ENCODE measurements at places on chromosomes 12 and 14.
A peak's percentile ranks its signal among the peaks of the same experiment; 100 is the strongest.

GRCh38 chr12:62763861-62764645 lies 170.9 kb downstream of the PPM1H start:
- DNase-seq = no peak

DNA sequence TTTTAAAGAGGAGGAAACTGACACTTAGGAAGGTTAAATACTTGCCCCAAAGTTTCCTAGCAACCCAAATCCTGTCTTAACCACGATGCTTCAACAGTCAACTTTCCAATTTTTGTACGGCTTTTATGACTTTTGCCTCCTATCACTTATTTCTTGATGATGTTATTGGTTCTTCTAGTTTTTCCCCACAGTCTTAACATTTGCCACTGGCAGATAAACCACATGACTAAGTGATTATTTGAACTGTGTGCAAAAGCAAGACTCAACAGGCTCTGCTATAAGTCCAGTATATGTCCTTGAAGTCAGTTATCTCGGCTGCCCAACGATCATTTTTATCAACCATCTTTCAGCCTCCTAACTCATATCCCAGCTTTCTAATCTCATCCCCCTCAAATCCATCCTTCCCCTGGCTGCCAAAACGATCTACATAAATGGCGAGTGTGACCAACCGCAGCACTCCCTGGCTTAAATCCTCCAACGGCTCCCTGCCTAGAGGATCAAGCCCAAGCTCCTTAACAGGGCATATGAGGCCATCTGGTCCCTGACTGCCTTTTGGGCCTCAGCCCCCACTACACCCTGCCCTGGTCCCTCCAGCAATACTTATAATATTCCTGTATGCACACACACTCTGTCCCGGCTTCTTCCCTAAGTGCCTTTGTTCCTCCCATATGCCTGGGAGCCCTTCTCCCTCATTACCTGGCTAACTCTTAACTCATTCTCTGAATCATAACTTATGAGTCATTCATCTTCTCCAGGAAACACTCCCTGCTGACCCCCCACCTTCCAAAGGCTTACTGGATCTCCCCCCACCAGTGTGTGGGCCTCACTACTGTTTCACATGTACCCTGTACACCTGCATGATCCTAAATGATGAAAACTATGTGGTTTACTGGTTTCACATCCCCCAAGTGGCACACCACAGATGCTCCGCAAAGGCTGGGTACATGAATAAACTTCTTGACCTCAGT lies 8.8 kb downstream of the VPS37B start:
- DNase-seq = no peak

DNA sequence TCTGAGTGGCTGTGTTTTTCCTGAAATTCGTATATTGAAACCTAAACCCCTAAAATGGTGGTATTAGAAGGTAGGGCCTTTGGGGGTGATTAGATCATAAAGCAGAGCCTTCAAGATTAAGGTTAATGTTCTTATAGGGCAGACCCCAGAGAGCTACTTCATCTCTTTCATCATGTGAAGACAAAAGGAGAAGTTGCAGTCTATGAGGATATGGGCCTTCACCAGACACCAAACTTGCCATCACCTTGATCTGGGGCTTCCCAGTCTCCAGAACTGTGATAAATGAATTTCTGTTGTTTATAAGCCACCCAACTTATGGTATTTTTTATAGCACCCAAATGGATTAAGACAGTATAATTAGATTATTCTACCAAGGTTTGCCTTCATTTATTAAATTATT lies 275.0 kb upstream of the ATP2B1 start:
- no peak for DNase-seq

DNA sequence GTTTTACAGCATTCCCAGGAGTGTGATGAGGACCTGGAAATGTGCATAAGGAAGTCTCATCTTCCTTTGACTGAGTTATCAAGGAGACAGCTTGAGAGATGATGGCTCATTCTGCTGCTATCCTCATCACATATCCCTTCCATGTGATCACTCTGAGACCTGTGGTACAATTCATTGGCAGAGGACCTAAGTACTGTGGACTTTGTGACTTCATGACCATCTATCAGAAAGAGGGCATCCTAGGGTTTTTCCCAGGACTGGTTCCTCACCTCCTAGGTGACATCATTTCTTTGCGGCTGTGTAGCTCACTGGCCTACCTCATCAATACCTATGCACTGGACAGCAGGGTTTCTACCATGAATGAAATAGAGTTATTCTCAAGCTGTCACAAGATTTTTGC lies 172.1 kb upstream of the PLEKHG7 start:
- no peak for DNase-seq

DNA sequence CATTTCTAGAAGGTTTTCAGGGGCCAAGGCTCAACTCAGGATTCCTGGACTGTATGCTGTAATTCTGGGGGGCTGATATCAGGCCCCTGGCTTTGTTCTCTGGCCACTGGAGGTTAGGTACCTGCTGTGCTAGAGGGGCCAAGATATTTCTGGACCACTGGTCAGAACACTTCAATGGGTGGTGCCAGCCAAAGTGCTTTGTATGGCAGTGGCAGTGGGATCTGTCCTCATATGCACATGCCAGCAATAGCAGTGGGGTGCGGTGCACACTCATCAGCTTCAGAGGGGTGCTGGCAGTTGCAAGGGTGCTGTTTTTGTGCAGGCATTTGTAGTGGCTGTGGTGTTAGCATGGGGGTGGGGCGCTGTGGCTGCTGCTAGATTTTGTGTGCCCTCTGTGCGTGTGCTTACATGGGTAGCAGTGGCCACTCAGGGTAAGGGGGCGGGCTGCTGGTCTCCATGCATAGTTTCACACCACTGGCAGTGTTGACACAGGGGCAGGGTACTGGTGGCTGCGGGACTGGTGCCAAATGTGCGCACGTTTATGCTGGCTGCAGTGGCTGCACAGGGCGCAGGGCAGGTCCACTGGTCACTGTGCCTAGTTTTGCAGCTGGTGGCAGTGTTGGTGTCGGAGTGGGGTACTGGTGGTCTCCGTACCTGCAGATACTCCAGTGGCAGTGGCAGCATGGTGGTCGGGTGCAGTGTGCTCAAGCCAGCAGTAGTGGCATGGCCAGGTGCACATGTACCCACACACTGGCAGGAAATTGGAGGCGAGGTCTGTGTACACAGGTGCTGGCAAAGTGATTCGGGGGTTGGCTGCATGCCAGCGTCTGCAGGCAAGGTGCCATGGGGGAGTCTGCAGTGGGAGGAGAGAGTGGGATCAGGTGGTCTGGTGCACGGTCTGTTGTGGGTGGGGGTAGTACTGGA lies 12.6 kb downstream of the NOPCHAP1 start:
- no peak for DNase-seq

GRCh38 chr14:24143511-24143910 lies 2.1 kb upstream of the EMC9 start:
- no peak for DNase-seq

- DNase-seq = no peak
Observed at GRCh38 chr14:77154421-77154820, 12.8 kb upstream of the ZDHHC22 start.

DNA sequence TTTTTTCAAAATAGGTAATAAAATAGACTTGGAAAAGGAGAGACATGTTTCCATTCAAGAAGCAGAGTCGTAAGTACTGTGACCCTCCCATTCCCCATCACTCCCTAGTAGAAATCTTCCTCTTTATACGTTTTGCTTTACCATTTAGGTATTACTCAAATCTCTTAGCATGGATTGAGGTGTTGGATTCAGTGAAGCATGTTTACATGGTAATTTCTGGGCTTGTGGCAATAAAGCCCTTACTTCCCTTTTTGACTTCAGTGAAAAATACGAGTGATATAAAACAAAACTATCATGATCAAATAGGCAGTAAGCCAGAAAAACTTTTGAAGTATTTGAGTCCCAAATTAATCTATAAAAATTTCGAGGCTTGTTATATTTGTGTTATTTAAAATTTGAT lies 27.4 kb downstream of the RAB21 start:
- no peak for DNase-seq

DNA sequence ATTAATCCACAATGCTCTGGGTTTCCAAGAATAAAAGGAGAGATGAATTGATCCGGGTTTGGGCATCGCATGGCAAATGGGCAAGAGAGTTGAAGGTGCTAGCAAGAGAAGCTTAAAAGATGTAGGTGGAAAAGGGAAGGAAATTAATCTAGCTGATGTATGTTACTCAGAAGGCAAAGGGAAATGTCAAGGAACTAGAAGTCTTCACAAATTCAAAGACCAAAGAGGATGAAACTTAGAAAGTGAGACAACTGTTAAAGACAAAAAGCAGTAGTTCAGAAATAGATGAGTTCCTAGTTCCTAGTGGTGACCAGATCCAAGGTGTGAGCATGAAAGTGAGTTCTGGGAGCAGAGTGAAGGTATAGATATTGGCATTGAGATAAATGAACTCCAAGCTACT lies 228.3 kb downstream of the SEC23A start:
- DNase-seq = no peak

GRCh38 chr14:84065811-84066210 lies 1464.1 kb upstream of the FLRT2 start:
- no peak for DNase-seq

GRCh38 chr12:117120787-117121186 lies 21.6 kb upstream of the TESC start:
- no peak for DNase-seq

DNA sequence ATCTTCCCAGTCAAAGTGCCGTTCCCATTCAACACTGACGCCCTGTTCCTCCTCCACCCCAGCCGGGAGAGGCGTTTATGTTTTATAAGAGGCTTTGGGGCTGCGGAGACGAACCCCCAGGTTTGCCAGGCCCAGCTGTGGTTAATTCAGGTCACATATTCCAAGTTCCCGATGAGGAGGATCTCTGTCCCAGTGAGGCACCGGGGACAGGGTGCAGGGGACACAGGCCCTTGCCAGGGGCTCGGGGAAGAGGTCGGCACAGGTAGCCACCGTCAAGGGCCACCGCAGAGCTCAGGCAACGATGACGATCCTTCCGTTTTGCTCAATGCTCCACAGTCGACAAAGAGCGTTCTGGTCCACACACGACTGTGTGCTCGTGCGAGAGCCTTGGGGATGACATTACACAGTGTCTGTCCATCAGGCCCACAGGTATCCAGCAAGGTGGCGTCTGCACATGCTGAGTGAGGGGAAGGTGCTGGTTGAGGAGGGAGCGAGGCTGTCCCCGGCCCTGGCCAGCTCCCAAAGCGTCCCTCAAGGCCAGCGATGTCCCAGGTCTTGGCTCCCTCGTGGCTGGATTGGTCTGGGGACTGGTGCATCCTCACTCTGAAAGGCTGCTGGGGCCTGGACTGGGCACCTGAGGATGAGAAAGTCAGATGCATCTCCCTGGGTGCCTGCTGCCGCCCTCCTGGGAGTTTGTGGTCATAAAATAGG lies 189.2 kb upstream of the C14orf180 start:
- peak; percentile 68 for DNase-seq

DNA sequence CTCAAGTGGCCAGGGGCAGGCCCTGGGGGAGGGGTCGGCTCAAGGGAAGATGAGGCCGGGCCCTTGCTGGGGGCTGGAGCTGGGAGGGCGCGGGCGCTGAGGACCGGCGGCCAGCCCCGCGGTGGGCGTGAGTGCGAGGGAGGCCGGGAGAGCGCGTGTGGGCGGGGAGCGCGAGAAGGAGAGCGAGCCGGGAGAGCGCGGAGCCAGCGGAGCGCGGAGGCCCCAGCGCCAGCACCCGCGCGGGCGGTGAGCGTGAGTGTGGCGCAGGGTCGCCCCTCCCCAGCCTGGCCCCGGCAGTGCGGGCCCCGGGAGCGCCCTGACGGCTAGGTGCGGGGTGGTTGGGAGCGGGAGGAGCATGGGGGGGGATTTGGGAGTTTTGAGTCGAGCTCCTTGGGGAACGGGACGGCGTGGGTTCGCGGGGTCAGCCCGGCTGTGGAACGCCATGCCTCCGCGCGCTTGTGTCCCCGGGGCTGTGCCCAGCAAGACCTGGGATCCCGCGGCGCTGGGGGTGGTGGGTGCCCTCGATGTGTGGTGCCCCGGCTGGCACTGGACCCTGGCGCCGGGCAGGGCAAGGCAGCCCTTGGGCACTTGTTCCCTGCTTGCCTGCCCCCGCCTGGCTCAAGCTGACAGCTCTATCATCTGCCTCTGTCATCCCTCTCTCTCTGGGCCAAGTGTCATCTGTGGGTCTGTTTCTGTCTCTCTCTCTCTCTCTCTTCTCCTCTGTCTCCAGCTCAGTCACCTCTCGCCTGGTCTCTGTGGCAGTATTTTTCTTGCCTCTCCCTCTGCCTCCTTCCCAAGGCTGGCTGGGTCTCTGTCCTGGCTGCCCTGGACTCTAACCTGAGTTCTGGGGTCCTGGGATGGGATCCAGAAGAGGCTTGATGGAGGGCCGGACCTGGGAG lies at the start of gene LBHD2:
Gene LBHD2 (plus strand): TSS at position 190 of the 899 bp plus-strand sequence. CDS start 1,803 bp downstream, outside the sequence.
- DNase-seq = no peak

DNA sequence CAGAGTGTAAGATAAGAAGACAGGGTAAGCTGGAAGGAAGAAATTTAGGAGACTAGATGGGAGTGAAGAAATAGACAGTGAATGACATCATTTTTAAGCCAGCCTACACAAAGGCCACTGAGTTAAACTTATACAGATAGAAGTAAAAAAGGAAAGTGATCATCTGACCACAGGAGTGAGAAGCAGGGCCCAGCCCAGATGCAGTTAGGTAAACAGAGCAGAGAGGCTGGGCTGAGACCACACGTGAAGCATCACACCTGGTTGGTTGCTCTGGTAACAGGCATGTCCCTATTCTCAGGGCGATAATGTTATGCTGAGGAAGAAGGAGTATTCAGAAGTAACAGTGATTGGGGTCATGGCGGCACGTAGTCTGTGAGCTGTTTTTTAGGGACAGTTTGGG lies 1079.4 kb downstream of the AACS start:
- DNase-seq = no peak

DNA sequence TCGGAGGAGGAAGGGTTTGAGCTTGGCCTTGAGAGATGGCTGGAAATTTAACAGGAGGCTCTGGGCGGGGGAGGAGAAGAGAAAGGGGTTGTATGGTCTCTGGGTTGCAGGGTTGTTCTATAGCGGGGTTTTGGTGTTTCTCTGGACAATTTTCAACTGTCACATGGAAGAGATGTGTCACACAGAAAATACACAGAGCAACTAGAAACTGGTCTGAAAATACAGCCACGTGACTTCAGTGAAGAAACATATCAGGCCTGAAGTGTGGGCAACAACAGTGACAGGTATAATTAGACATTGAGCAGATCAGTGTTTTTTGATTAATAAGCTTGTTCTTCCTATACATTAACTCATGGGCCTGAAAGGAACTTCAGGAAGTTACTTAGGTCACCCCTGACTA lies 205.3 kb upstream of the HMGA2 start:
- DNase-seq = no peak

- DNase-seq = no peak
Observed at GRCh38 chr12:52156311-52156710, 35.5 kb downstream of the KRT80 start.

DNA sequence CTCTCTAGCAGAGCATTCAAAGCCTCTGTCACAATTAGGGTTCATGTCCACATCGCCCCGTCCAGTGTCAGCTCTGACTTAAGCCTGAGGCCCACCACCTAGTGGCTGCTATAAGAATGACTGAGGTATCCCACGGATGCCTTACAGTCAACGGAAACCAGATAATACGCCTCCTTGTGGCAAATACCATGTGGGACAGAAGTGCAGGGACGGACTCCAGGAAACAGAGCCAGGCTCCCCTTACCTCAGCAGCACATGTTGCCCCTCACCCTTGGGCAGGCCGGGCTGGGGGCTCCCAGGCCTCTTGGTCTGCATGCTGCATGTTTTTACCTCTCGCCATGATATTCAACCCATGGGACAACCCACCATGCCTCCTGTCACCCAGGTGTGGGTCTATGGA lies 86.3 kb downstream of the VWF start:
- no peak for DNase-seq

GRCh38 chr12:46342562-46343033 lies 30.0 kb downstream of the SLC38A2 start:
- no peak for DNase-seq

- DNase-seq = no peak
Observed at GRCh38 chr14:42778984-42779383, 1172.3 kb downstream of the LRFN5 start.

Measured in cardiac septum (tissue), 1 donor.